Activated T-cell treated with anti-CD3 and anti-CD28 coated beads, Interleukin-2, amount 50 U/mL, for 72 hours (primary cell): ENCODE measurements at places on chromosomes 16 and 17. TPM values are rescaled to one million over a fixed set of nuclear protein-coding genes. Genes with fewer than 3 reads are reported as not detected.

- DNase-seq = no peak
These were observed 282.3 kb upstream of the TNRC6C start for GRCh38 chr17:77676237-77676661.

DNA sequence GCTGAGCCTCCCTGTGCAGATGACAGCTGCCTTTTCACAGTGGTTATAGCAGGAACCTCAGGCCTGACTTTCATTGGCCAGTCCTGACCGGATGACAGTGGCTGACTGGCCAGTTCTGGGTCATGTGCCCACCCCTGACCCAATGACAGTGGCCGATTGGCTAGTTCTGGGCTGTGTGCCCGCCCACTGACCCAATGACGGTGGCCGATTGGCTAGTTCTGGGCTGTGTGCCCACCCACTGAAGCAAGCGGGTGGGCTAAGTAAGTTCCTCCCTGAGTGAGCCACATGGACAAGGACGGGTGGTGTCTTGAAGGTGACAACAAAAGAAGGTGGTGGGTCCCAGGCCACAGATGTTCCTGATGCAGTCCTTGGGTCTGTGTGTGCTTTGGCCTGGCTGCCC is 9.5 kb downstream of the DEF8 start:
- no peak for DNase-seq

DNA sequence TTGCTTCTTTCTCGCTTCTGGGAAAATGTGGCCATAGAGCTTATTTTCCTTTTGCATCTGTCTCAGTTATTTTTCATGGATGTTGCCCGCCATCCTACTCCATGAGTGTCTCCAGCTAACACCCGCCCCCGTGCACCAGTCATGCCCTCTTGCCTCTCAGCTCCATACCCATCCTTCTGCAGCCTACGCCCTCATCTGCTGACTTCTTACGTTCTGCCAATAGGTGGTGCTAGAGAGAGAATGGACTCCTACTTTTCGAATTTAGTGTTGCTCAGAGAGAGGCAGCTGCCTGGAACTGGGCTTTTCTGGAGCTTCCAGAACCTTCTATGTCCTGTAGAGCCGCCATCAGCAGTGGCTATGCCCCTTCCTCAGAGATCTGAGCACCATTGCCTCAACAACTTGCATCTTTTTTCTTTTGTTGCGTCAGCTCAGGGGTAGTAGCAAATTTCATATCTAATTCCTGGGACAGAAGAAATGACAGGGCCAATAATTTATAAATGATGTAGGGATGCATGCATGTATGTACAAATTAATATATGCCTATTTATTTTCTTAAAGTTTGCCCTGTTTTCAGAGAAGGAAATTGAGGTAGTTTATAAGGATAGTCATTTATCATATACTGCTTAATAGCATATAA is 119.7 kb upstream of the MYOCD start:
- no peak for DNase-seq

DNA sequence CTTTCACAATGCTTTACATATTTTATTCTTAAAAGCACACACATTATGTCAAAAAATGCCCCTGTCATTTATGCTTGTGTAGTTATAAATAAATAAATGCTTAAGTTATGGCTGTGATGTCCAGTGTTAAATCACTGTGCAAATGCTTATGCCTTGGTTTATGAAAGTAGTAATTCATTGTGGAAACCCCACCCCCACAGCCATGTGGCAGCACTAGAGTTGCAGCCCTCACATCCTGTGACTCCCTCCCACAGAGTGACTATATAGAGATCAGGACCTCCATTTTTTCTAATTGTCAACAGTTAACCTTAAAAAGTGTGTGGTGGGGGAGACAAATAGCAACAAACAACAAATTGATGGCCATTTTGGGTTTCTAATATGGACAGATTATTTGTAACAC is 2.4 kb downstream of the SKAP1 start:
- DNase-seq = peak; percentile 75

COL1A1 gene
- total RNA-seq = 10.3 TPM

ZNF287 gene
- total RNA-seq = 9.2 TPM
